Dermis blood vessel endothelial cell (primary cell): ENCODE measurements at places on chromosomes 12 and 14. TPM values are rescaled to one million over a fixed set of nuclear protein-coding genes. Genes with fewer than 3 reads are reported as not detected.

FANCM gene
- 9.0 and 12.5 TPM in 2 replicates for total RNA-seq

BTBD6 gene
- total RNA-seq: 68.1 and 81.5 TPM in 2 replicates

AMN gene
- 0.19 TPM in 1 of 2 replicates, not detected in the other for total RNA-seq

JPH4 gene
- not detected in 2 replicates for total RNA-seq

MMP19 gene
- 0.68 and 1.1 TPM in 2 replicates for total RNA-seq

ALG10B gene
- total RNA-seq: 4.1 TPM in 2 replicates

E2F7 gene
- total RNA-seq: 7.3 and 13.4 TPM in 2 replicates

CFAP251 gene
- 0.56 and 2.9 TPM in 2 replicates for total RNA-seq

KERA gene
- not detected in 2 replicates for total RNA-seq

KRT74 gene
- total RNA-seq: not detected in 2 replicates

AKAP6 gene
- total RNA-seq: 0.51 and 0.79 TPM in 2 replicates

SMOC1 gene
- total RNA-seq: 1.0 and 3.1 TPM in 2 replicates

TMEM260 gene
- total RNA-seq: 12.0 and 13.4 TPM in 2 replicates

BDKRB2 gene
- total RNA-seq: 0.05 and 0.34 TPM in 2 replicates

PARP11 gene
- 3.6 and 5.7 TPM in 2 replicates for total RNA-seq

ATP5F1B gene
- total RNA-seq: 402 and 579 TPM in 2 replicates

GZMB gene
- total RNA-seq: not detected in 2 replicates

KRT78 gene
- total RNA-seq: not detected in 2 replicates

KRT73 gene
- total RNA-seq: not detected in 2 replicates

SRP54 gene
- total RNA-seq: 85.6 and 89.0 TPM in 2 replicates

INHBC gene
- total RNA-seq: not detected in 2 replicates

ZC2HC1C gene
- total RNA-seq: 0.34 and 0.84 TPM in 2 replicates

TMTC1 gene
- total RNA-seq: 12.9 and 19.2 TPM in 2 replicates

CLEC4C gene
- total RNA-seq: not detected in 2 replicates

CIDEB gene
- total RNA-seq: 4.6 and 7.5 TPM in 2 replicates

GARIN6 gene
- not detected in 2 replicates for total RNA-seq

PRR4 gene
- 0.17 and 0.33 TPM in 2 replicates for total RNA-seq

RILPL2 gene
- 3.8 and 4.1 TPM in 2 replicates for total RNA-seq

NUMB gene
- 46.3 and 81.6 TPM in 2 replicates for total RNA-seq

ULK1 gene
- total RNA-seq: 13.8 and 23.5 TPM in 2 replicates

KRT77 gene
- total RNA-seq: not detected in 2 replicates

TCL1B gene
- total RNA-seq: not detected in 2 replicates

IFI27 gene
- total RNA-seq: 75.5 and 375 TPM in 2 replicates

ARHGEF25 gene
- 0.68 and 0.74 TPM in 2 replicates for total RNA-seq

DDN gene
- under 0.01 and 0.19 TPM in 2 replicates for total RNA-seq

OTUB2 gene
- total RNA-seq: 0.68 and 0.84 TPM in 2 replicates

GCN1 gene
- 162 and 166 TPM in 2 replicates for total RNA-seq
